ENCODE measurements at places on chromosomes 3 and 15. TPM values are rescaled to one million over a fixed set of nuclear protein-coding genes. Genes with fewer than 3 reads are reported as not detected.

Gene P2RY13
- total RNA-seq: not detected

DNA sequence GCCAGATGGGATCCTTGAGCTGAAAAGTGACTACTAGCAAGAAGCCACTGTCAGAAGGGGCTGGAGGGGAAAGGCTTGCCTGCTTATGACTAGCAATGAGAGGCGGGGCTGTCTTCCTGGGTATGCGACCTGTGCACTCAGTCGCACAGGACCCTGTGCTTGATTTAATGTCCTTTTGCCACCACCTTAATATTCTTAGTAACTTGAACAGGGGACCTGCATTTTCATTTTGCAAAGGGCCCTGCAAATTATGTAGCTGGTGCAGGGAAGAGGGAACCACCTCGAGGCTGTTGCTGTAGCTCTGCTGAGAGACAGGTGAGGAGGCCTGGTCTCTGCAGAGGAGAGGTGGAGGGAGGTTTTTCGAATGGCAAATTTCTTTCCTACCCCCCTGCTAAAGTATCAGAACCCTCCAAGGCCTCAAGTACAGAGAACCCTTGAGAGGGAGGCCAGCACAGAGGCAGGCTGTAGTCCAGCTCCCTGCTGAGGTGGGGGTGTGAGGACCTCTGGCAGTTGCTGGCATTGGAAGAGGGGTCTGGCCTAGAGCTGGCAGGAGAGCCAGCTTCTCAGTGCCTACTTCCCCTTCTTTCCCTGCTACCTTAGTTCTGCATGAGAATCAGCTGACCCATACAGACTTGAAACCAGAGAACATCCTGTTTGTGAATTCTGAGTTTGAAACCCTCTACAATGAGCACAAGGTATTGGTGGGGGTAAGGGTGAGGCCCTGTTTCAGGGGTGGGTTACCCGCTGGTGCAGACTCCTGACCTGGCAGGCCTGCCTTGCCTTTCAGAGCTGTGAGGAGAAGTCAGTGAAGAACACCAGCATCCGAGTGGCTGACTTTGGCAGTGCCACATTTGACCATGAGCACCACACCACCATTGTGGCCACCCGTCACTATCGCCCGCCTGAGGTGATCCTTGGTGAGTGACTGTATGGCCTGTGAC lies 11.4 kb downstream of the CLK3 start:
- no peak overlapping the region for H3K4me3 ChIP-seq
- no peak overlapping the region for H3K27ac ChIP-seq
- peaks cover 6% of the 10 kb centered on the region for H3K4me1 ChIP-seq
- peaks cover 84% of the 10 kb centered on the region for H3K36me3 ChIP-seq
- no peak for DNase-seq

GRCh38 chr15:98764291-98764690 lies 116.0 kb downstream of the IGF1R start:
- H3K27me3 ChIP-seq: no peaks in the 10 kb centered on the region
- no peak overlapping the region for H3K27ac ChIP-seq
- no peaks in the 10 kb centered on the region for H3K36me3 ChIP-seq

DNA sequence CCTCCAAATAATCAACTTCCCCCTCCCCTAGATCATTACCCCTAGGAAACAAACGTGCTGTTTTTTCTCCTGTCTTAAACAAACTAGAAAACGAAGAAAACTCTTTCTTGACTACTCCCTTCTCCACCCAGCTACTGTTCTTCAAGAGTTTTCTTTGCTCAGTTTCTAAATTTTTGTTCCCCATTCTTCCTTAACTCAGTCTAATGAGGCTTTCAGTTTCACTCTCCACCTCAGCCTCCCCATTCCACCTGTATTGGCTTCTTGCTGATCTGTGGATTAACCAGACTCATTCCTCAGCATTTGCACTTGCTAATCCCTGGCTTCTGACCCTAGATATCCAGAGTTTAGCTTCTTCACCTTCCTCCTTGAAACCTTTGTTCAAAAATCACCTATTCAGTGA lies 26.8 kb downstream of the SERPINI1 start:
- H3K4me3 ChIP-seq: no peak overlapping the region
- DNase-seq: no peak
- no peaks in the 10 kb centered on the region for H3K36me3 ChIP-seq
- H3K27ac ChIP-seq: no peak overlapping the region

Gene FAM43A
- total RNA-seq: 14.5 TPM

GRCh38 chr3:111548756-111549155 lies 6.8 kb downstream of the CD96 start:
- H3K27ac ChIP-seq: no peak overlapping the region
- DNase-seq: no peak
- peaks cover 89% of the 10 kb centered on the region for H3K4me1 ChIP-seq
- H3K4me3 ChIP-seq: peak overlapping the region; percentile 31

Gene ARPP21
- total RNA-seq: not detected

DNA sequence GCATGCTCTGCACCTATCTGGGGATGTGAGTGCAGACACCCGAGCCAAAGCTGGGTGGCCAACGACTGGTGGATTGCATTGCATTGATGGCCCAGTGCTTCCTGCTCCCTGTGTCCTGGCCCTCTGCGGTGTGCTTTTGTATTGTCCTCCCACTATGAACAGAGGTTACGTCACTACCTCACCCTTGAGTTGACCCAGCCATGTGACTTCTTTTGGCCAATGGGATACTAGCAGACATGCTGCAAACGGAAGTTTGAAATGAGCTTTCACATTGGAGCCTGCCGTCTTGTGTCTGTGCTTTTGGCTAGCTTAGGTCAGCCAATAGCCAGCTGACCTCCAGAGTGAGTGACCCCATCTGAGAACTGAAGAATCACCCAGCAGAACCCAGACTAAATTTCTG lies 15.3 kb upstream of the TBC1D21 start:
- no peak for DNase-seq
- H3K4me3 ChIP-seq: no peak overlapping the region
- H3K36me3 ChIP-seq: no peaks in the 10 kb centered on the region
- H3K27me3 ChIP-seq: no peaks in the 10 kb centered on the region
- no peaks in the 10 kb centered on the region for H3K4me1 ChIP-seq

- no peak overlapping the region for H3K27ac ChIP-seq
- no peak for DNase-seq
- H3K27me3 ChIP-seq: no peaks in the 10 kb centered on the region
- no peaks in the 10 kb centered on the region for H3K36me3 ChIP-seq
Observed at GRCh38 chr15:82918162-82918561, 34.4 kb downstream of the HOMER2 start.

DNA sequence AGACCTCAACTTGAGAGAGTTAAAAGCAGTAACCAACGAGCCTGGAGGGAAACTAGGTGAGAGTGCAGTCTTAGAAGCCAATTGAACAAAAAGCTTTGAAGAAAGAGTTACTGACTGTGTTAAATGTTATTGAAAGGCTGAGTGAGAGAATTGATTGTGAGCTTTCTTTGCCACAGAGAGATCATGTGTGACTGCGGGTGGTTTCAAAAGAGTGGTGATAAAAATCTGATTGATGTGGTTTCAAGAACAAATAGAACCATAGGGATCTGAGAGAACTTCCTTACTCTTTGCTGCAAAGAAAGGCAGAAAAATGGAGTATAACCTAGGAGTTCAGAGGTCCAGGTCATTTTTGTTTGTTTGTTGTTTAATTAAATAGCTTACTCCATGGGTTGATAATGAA lies 759.9 kb upstream of the ALCAM start:
- no peaks in the 10 kb centered on the region for H3K27me3 ChIP-seq
- no peaks in the 10 kb centered on the region for H3K4me1 ChIP-seq
- H3K27ac ChIP-seq: no peak overlapping the region
- no peak for DNase-seq
- H3K4me3 ChIP-seq: no peak overlapping the region
